A673 (cell line): ENCODE measurements at places on chromosomes 12 and 14. TPM values are rescaled to one million over a fixed set of nuclear protein-coding genes. Genes with fewer than 3 reads are reported as not detected.

The AP5M1 gene
- 54.1 and 58.7 TPM in 2 replicates for total RNA-seq

The IKBIP gene
- total RNA-seq: 23.2 and 24.3 TPM in 2 replicates

The TAS2R19 gene
- total RNA-seq: 4.8 and 5.2 TPM in 2 replicates

The NGB gene
- not detected in 2 replicates for total RNA-seq

The EPS8 gene
- total RNA-seq: 14.0 and 16.3 TPM in 2 replicates

The CCDC196 gene
- total RNA-seq: not detected in 2 replicates

The PLXNC1 gene
- total RNA-seq: 0.30 and 0.76 TPM in 2 replicates

The GPR135 gene
- 2.3 and 3.4 TPM in 2 replicates for total RNA-seq

The LARP4 gene
- total RNA-seq: 91.0 and 93.5 TPM in 2 replicates

The RNASE4 gene
- 0.75 and 1.8 TPM in 2 replicates for total RNA-seq

The GLS2 gene
- total RNA-seq: 0.24 TPM in 1 of 2 replicates, not detected in the other

The SLC7A7 gene
- total RNA-seq: 1.9 and 2.3 TPM in 2 replicates

The AQP6 gene
- total RNA-seq: not detected in 2 replicates

The LHX5 gene
- not detected in 2 replicates for total RNA-seq

The MSI1 gene
- total RNA-seq: 3.6 and 8.8 TPM in 2 replicates

The IL26 gene
- not detected in 2 replicates for total RNA-seq

The GALC gene
- total RNA-seq: 9.5 and 11.5 TPM in 2 replicates

The CACNA2D4 gene
- 0.41 and 1.2 TPM in 2 replicates for total RNA-seq

The WNT1 gene
- total RNA-seq: not detected in 2 replicates

The DAO gene
- total RNA-seq: not detected in 2 replicates

The TOMM20L gene
- not detected in 2 replicates for total RNA-seq

The OTOGL gene
- total RNA-seq: 0.26 and 0.73 TPM in 2 replicates

The FZD10 gene
- not detected in 2 replicates for total RNA-seq

The KCNMB4 gene
- 1.9 and 2.3 TPM in 2 replicates for total RNA-seq

The PALS1 gene
- 93.2 and 112 TPM in 2 replicates for total RNA-seq

The FOXM1 gene
- total RNA-seq: 198 and 200 TPM in 2 replicates

The RERG gene
- 0.35 TPM in 1 of 2 replicates, not detected in the other for total RNA-seq

The C1QL4 gene
- 0.41 and 1.0 TPM in 2 replicates for total RNA-seq

The GABARAPL1 gene
- 63.3 and 70.6 TPM in 2 replicates for total RNA-seq

The CISTR gene
- not detected in 2 replicates for total RNA-seq

The SMOC1 gene
- total RNA-seq: not detected in 2 replicates

The MYH6 gene
- total RNA-seq: not detected in 2 replicates
